ENCODE measurements at places on chromosomes 5 and 9.

GRCh38 chr9:136849038-136849959 is at the start of gene PHPT1:
Gene PHPT1 (plus strand): TSS chr9:136849409. CDS start chr9:136849431, 22 bp downstream.
- peak; percentile 96 for DNase-seq

- no peak for DNase-seq
These were observed 47.1 kb upstream of the COL15A1 start for GRCh38 chr9:98896632-98897031.

- DNase-seq, result no peak
These were observed 16.5 kb downstream of the TPPP start for GRCh38 chr5:676699-677076.

DNA sequence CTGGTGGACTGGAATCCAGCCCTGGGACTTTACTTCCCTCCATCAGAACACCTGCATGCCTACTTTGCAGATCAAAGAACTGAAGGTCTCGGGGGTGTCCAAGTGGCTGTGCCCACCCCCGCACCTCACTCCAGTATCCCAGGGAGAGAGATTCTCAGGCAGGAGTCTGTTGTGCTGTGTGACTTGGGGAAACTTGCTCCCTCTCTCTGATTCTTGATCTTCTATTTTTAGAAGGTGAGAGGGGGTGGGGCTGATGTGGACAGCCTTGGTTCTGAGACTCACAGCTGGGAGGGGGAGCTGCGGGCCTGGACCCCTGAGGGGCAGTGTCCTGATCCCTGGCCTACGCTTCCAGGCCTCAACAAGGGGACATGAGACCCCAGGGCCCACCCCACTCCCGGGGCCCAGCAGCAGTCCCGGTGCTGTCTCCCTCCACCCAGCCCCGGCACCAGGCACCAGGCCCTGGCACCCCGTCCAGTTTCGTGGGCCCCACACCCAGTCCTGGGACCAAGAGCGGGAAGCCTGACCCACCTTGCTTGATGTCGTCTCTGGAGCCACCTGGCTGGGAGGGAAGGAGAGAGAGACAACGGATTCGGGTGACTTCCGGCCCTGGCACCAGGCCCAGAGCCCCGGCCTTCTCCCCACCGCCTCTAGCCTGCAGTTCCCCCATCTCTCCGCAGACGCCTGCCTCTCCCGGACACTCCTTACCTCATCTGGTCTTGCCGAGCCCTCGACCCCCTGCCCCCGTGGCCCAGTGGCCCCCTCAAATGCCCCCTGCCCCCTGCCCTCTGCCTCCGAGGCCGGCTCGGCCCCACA is 74.0 kb upstream of the SPTLC1 start:
- no peak for DNase-seq

DNA sequence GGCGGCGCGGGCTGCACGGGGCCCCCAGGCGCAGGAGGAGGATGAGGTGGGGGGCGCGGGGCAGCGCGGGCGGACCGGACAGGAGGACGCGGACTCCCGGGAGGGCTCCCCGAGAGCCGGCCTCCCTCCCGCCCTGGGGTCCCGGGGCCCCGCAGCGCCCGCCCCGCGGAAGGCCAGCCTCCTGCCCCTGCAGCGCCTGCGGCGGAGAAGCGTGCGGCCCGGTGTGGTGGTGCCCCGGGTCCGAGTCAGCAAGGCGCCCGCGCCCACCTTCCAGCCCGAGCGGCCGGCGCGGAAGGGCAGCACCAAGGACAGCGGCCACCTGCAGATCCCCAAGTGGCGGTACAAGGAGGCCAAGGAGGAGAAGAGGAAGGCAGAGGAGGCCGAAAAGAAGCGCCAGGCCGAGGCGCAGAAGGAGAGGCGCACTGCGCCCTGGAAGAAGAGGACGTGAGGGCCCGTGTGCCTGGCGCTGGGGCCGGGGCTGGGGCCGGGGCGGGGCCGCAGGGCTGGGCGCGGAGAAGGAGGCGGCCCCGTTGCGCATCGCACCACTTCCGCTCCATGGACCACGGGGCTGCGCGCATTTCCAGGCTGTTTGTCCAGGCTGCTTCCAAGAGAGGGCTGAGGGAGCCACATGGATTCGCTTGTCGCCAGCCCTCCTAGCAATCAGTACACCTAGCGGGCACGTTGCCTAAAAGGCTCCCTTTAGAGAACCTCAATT is 86.0 kb downstream of the ANKRD33B start:
- DNase-seq, result no peak

- no peak for DNase-seq
These were observed 275.8 kb upstream of the RIOK2 start for GRCh38 chr5:97458851-97459250.

- DNase-seq, result no peak
These were observed 8.7 kb downstream of the JADE2 start for GRCh38 chr5:134534058-134534725.

DNA sequence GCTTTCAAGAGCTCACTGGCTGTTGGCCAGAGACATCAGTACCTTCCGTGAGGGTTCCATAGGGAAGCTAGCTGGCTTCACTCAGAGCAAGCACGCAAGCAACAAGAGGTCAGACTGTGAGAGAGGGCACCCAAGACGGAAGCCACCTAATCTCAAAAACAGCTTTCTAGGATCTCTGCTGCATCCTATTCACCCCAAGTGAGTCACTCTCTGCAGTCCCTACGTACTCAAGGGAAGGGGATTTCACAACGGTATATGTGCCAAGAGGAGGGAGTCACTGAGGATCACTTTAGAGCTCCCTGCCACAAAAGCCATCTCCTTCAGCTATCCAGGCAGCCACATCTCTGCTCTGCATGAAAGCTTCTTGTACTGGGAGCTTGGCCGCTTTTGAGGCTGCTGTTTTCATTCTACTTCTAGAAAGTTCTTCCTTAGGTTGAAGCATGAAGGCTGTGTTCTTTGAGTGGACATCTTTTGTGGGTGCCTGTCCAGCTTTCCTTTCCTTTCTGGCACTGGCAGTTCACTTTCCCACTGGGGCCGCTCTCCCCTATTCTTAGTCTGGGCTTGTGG is 249.5 kb downstream of the MAN2A1 start:
- DNase-seq, result no peak

- DNase-seq, result no peak
These were observed 168.6 kb downstream of the MACROH2A1 start for GRCh38 chr5:135230251-135230925.

DNA sequence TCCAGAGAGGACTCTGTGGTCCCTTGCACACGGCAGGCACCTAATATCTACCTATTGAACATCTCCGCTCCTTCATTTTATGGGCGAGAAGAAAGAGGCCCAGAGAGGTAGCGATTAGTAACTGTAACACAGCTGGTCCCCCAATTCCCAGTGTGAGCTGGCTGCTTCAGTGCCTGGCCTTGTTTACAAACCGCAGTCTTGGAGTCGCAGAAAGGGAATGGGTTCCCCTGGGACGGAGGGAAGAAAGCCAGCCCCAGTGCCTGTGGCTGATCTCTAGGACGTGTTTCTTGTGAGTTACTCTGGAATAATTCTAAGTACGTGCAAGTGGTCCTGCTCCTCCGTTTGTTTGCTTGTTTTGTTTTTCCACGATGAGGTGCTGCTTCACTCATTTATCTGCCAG is 52.0 kb downstream of the CFAP77 start:
- DNase-seq, result no peak

DNA sequence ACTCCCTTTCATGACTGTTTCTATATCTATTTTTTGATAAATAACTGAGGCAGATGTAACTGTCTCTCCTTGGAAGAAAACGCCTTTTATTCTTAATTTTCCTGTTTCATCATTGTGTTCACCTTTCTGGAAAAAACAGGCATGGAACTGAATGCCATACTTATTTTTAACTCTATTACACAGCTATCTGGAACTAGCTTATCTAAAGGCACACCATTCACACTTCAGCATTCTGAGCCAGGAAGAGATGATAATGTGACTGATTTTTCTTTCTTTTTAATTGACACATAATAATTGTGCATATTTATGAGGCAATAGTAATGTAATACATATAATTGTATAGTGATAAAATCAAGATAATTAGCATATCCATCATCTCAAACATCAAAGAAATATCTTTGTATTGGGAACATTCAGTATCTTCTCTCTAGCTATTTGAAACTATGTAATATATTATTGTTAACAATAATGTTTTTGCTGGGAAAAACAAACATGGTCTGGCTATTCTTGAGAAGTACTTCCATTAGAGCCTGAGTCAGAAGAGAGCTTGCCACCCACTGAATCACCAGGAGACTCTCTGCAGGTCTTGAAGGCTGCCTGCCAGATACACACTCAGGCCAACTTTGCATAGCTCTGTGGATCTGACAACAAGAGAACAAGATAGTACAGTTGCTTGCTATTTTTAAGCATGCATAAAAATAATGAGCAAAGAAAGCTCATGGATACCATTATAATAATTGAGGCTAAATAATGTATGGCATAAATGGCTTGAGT is 501.0 kb upstream of the EDIL3 start:
- DNase-seq, result peak; percentile 38

DNA sequence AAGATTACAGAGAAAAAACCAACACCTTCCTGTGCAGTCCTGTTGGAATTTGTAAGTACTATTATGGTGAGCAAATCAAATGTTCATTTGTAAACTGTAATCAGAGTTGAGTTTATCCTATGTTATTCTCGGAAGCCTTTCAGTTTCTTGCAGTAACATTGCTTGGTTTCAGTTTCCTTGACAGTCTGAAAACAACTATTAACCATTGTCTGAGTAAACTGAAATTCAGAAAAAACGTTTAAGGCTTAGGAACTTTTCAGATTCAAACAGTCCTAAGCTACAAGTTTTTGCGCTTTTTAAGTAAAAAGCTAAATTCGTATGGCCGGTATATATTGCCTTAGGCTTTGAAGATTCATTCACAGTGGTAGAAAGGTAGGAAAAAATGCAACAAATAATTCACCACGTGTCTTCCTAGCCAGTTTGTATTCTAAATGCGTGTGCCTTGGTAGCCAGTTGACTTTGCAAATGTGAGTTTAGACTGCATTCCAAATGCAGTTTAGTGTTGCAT is 2.5 kb downstream of the GPBP1 start:
- peak; percentile 39 for DNase-seq

DNA sequence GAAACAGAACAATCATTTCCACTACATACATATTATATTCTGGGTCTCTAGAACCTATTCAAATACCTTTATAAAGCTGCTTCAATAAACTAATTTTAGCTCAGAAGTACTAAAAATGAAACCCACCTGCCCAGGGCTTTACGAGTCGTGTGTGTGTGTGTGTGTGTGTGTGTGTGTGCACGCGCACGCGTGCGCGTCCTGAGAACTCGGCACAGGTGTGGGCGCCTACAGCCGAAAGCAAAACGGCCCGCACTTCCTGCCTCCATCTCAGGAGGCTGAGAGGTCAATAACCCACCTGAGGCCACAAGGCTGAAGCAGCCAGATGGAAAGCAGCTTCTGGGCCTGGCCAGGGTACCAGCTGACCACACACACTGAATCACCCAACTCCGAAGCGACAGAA is 3.0 kb downstream of the CLPTM1L start:
- DNase-seq, result no peak

DNA sequence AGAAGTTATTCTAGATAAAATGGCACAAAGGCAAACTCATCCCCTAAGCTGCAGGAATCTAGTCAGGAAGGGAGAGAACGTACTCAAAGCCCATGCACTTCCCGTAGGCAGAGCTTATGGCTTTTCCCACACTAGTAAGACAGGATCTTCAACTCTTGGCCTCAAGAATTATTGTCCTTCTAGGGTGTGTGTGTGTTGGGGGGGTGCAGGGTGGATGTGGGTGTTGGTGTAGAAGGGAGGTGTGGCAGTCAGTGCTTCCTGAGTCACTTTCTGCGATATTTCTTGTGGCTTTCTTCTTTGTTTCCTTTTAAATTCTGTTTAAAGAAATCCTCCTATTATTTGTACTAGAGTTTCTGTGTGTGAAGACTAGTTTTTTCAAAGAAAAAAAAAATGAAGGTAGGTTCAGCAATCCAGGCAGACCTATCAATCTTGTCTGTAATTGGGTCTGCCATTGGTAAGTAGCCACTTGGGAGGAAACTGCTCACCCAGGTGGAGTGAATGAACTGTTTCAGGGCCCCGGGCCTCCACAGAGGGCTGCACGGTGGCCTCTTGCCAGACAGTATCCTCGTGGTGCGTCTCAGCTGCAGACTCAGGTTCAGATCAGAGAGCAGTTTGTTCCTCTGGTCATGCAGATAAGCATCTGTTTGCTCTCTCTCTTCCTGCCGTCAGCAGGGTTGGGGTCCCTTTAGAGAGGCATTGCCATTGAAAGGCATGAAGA is 131.9 kb downstream of the NPR3 start:
- DNase-seq, result no peak

DNA sequence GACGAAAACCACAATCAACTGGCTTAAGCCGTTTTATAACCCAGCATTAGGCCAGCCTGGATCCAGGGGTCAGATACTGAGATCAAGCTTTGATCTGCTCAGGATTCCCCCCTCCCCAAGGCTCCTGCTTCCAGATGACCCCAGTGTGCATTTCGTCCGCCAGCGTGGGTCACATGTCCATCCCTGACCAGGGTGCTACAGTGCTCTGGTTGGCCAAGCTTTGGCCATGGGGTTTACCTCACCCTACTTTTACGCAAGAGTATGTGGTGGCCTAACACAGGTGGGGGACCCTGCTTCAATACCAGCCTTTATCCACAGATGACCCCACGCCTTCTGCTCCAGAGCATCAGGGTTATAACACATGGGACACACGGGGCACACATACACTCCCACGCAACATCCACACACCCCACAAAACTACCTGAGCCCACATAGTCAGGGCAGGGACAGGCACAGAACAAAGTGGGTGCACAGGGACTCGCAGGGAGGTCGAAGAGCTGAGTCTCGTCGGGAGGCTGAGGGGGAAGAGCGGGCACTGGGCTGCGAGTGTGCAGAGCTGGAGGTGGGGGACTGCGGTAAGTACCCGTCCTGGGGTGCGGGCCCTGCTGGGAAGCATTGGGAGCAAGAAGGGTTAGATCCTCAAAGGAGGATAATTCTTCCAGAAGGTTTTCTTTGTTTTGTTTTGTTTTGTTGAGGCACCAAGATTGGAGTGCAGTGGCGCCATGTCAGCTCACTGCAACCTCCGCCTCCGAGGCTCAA is 5.0 kb upstream of the SQSTM1 start:
- DNase-seq, result no peak

GRCh38 chr5:64826541-64826940 is 57.8 kb downstream of the CWC27 start:
- DNase-seq, result no peak

GRCh38 chr5:6989230-6989629 is 276.0 kb downstream of the TENT4A start:
- no peak for DNase-seq

GRCh38 chr9:2781336-2781735 is 62.6 kb downstream of the PUM3 start:
- no peak for DNase-seq

GRCh38 chr9:89606624-89607311 is 2.0 kb downstream of the GADD45G start:
- DNase-seq, result no peak

DNA sequence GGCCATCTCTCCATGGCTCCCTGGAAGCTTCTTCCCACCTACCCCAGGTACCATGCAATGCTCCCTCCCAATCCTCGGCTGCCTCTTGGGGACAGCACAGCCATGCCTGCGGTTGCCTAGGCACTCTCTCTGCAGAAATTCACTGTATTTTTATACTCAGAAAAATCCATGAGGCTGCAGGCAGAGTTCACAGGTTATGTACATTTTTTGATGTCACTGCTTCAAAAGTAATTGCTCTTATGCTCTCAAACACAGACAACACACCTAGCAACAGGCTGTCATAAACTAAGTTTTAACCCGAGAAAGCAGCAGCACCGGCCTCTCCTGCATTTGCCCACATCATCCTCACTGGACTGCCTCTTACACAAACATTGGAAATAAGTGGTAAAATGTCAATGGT is 102.4 kb downstream of the AK8 start:
- no peak for DNase-seq

All from amniotic stem cell (primary cell).